AG04449 (cell line): ENCODE measurements at places on chromosomes 2 and 18.

DNA sequence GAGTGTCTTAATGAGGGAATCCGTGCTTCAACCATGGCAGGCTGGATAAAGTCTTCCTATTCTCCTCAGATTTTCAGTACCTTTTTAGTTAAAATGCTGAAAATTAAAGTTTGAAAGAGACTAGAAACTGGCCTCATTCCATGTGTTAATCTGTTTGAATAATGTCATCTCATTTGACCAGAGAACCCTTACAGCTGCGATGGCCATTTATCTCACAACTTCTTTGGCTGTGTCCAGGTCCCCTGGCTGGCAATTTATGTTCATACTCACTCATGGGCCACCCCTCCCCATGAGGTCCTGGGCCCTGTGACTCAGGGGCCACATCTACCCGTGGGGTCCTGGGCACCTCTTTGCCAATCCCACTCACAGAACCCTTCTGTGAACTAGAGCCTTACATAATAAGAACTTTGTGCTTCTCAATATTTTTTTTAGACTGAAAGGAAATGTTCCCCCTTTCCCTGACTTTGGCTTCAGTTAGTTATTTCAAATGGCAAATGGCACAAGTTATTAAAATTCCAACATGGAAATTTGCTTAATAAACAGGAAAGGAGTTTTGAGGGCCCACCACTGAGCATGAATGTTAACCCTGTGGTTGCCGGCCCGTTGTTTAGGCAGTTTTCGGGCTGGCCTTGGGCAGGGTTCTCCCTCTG, 134.6 kb downstream of the UXS1 start:
- DNase-seq = no peak

GRCh38 chr2:168025487-168026202, 221.8 kb downstream of the STK39 start:
- DNase-seq = no peak

DNA sequence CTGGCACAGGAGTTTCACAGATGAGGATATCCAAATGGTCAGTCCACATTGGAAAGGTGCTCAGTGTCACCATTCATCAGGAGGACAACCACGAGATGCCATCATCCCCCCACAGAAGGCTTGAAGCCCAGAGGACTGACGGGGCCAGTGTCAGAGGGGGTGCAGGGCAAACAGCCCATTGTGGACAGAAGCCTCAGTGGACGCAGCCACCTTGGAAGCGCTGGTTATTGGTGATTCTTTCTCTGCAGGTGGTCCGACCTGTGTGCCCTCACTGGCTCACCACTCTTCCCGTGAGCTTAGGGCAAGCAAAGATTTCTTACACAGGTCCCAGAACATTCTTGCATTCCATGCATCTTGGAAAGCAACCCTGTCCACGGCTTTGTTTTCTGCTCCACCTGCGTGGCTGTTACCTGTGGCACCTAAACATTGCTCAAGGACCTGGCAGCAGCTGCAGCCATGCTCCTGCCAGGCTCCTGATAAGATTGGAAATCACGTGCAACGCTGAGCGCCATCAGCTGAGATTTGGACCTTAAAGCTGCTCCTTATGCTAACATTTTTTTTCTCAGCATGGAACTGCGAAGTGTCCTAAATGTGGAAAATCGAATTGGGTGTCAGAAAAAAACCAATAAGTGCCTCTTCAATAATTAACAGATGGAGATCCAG, 110.9 kb upstream of the CTDP1 start:
- DNase-seq = no peak

DNA sequence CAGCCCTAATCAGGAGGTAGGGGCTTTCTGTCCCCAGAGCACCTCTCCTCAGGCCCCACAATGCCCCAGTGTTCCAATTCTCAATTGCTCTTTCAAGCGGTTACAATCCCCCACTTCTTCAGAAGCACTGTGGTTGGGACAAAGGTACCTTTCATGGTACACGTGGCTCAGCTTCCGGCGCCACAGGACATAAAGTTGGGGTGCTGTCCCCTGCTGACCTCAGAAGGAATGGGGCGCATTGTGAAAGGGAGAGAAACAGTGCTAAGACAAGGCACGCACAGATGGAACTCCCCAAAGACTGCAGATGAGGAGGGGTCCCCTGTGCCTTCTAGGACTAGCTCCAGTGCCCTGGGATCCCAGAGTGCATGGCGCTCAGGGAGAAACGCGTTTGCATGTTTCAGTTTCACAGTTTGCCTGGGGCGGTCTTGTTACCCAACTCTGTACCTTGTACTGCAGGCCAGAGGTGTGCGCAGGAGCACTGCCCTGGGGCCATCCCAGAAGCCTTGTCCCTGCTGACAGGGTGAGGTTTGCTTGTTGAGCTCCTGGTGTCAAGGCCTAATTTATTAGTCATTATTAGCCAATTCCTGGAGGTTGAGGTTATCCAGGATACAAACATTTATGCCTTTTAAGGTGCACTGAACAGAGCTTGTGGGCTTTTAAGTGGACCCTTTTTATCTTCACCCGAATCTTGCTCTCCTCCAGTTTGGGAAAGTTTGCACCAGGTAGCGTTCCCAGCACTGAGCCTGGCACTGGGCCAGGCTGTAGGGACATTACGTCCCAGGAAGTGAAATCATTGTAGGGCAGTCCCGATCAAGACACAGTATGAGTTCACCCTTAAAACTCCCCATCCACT, 7.6 kb downstream of the CNDP1 start:
- DNase-seq = no peak

GRCh38 chr2:64957109-64957903, 31.9 kb upstream of the SLC1A4 start:
- no peak for DNase-seq

GRCh38 chr2:175726223-175726622, 275.8 kb downstream of the LNPK start:
- DNase-seq = peak; percentile 14

DNA sequence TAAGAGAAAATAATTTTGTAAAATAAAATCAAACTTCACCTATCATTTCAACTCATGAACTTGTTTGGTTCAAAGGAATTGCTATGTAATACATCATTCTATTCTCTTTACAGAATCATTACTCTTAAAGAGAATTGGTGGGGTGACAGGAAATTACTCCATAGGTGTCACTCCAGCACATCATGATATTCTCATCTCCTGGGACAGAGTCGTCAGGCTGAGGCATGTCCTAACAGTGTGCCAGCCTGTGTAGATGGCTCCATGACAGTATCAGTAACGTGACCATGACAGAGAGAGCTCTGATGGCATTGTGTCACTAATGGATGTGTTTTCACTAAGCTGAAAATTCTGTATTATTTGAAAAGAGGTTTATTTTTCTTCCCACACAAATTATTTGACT, 13.9 kb downstream of the SPATS2L start:
- DNase-seq = no peak

DNA sequence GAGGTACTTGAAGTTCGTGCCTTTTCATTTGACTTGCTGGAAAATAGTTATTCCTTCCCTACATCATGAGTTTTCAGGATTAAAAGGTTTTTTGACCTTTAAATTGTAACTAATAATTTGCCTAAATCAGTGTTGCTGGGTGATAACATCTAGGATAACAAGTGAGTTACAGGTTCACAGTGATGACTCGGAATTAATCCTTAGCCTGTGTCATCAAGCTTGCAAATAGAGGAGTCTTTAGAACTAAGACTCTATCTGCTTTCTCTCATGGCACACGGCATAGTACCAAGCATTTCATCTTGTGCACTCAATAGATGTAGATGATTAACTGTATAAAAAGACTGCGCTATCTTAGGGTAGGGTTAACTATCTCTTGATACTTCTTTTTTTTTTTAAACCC, 79.5 kb downstream of the CAMKMT start:
- no peak for DNase-seq
